Urothelium cell line (cell line): ENCODE measurements at places on chromosomes 16 and 17.

DNA sequence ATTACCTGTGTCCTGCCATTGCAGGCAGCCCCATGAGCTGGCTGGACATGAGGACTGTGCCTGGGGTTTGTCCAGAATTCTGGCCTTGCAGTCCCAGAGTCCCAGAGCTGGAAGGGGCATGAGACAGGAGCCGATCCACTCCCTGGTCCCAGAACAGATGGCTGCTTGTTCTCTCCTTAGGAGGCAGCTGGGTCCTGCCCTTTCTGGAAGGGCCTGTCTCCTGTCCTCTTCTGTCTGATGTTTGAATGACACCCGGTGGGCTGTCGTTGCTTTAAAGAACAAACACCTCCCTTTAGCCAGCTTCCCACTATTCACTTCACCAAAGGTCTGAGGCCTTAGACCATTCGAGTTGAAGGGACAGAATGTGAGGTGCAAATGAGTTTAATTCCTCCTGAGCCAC, 63.8 kb downstream of the RAP1GAP2 start:
- no peak for DNase-seq

DNA sequence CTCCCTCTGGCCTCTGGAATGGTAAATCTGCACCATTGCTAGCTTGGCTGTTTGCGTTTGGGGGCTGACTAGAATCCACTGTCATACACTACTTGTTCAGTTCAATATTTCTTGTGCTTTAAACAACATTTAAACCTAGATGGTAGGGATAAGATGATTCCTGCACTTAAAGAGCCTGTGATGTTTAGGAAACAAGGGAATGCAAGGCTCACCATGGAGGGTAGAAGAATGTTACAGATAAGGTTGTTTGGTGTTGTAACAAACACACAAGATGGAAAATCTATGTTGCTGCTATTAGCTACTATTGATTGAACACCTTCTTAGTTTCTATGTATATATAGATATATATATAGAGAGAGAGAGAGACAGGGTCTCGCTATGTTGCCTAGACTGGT, 31.4 kb downstream of the YPEL2 start:
- no peak for DNase-seq

DNA sequence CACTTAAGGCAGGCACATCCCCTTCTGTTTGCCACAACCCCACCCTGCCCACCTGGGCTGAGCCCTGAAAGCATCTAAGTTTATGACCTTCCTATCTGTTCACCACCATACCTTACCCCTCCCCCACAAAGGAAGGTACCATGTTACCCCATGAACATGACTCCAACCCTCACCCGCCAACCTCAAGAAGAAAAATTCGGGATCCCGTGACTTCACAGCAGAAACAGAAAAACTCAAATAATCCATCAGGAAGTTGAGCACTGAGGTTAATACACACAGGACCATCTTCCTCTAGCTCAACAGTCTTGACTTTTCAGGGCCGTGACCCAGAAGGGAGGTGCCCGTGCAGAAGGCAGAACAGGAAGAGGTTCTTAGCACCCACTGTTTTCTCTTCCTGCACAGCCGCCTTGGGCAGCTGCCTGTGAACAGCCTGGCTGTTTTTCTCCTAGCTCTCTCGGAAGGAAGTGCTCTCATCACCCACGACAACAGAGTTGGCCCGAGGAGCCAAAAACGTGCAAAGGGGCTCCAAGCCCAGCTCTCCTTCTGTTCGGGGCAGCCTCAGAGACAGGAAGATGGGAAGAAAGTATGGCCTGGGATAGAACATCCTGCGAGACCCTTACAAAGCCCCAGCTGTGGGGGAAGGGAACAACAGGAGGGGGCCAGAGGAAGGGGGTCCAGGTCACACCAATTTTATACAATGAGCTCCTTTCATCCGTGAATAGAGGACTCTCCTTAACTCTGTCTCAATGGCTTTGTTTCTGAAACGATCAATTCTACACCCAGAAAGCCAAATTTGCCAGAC, 101.1 kb downstream of the XYLT1 start:
- DNase-seq, result no peak

- DNase-seq, result no peak
These were observed 46.2 kb downstream of the XPO6 start for GRCh38 chr16:28165598-28165997.

DNA sequence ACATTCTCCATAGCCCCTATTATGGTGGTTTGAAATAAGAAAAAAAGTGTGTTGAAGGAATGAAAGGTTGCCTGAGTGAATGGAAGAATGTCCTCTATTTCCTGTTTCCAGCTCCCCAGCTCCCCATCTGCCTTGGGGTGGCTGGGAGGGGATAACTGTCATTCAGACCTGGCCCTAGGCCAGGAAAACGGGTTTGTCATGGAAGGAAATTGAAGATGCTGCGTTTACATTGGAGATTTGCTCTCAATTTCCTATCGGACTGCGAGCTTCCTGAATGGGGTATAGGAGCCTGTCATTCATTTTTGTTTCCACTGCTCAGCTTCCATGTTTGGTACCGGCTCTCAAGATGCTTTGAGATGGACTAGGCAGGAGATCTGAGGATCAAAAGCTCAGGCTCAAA, 2.2 kb upstream of the FZD2 start:
- no peak for DNase-seq

DNA sequence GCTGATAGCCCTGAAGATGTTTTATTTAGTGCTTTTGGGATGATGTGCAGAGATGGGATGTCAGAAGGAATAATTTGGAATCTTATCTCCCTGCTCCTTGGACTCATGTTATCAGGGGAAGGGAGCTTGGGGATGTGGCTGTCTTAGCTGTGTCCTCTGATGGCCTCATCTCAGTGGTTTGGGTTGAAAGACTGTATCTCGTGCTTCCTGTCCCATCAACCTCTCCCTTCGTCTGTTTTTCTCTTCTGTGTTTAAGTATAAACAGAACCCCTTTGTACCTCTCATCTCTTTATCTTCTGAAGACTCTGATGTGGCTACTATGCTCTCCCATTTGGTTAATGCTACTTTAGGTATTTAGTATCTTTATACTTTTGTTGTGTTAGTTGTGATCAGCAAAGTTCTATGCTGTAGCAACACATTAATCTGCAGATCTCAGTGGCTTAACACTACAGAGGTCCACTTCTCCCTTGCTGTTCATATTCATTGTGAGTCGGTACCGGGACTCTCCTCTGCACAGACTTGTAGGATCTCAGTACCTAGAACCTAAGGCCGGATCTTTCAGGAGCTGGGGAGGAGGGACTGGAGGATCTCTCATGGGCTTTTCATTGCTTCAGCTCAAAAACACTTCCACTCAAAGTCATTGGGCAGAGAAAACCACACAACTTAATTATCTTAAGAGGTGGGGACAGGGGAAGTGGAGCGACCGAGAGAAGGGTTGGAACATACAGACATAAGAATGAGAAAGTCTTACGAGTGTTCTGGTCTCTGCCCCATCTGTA, 28.8 kb downstream of the PRKCA start:
- DNase-seq, result no peak

DNA sequence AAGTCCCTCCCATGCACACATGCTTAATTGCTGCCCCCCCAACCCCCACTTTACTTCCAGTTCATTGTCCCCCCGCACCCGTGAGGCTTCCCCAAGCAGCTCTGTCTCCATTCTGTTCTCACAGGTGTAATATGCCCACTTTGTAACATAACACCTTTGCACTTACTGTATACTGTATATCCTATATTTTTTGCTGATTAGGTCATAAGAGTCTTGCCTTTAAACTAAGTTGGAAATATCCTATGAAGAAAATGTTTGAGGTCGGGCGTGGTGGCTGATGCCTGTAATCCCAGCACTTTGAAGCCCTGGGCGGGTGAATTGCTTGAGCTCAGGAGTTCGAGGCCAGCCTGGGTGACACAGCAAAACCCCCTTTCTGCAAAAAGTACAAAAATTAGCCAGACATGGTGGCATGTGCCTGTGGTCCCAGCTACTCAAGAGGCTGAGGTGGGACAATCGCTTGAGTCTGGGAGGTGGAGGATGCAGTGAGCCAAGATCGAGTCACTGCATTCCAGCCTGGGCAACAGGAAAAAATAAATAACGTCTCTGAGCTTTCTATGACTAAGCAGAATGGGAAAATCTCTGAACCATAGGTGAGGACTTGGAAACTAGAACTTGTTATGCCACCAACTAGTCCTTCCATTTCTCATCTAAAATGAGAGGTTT, 76.1 kb downstream of the TNRC6C start:
- no peak for DNase-seq

DNA sequence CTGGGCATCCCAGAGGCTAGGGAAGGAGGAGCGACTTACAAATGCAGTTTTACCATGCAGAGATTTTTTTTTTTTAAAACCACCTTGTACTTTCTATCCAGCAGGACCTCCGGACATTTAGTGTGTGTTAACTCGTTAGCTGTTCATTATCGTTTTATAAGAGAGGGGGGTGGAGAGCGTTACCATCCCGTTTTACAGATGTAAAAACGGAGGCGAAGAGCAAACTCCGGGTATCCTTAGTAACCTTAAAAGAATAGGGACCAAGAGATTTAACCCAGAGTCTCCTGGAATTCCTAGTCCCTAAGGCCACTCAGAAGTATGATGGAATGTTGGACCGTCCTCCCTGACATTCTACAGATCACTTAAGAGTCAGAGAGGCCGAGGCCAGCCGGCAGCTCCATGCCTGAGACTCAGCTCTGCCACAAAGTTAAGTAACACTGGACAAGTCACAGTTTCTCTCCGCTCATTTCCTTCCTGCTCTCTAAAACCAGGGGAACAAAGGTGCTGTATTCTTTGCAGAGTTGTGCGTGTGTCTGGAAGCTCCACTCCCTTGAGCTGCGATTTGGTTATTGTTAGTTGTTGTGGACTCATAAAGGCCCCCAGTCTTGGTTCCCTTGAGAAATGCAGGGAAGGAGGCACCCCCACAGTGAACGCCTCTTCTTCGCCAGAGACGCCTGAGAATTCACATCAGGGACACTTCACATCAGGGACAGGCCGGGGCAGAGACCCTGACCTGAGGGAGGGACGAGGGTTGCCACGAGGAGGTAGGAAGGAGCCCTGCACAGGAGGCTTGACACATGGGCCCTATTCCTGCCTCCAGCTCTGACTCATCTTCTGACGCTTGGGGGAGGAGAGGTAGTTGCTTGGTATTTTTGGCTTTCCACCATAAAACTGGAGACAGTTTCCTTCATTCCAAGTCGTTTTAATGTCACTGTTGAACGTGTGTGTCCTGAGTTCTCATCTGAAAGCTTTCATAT, 1.2 kb downstream of the DUSP14 start:
- DNase-seq, result peak; percentile 86

DNA sequence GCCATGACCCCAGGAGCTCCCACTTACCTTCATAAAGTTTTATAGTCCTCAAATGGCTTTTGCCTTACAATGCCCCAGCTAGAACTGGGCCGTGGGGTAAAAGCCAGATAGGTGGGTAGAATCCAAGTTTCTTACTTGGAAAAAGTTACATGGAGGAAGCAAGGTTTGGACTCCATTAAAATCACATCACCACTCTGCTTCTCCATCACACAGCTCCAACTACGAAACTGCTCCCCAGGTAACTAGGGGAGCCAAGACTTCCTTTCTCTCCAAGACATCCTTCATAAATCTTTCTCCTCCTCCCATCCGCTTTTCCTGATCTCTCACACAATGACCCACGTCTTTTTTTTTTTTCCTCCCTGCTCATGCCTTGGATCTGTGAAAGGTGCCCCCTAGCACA, 130.8 kb upstream of the RCVRN start:
- no peak for DNase-seq

- no peak for DNase-seq
These were observed 16.4 kb downstream of the RAD51D start for GRCh38 chr17:35103271-35103670.

DNA sequence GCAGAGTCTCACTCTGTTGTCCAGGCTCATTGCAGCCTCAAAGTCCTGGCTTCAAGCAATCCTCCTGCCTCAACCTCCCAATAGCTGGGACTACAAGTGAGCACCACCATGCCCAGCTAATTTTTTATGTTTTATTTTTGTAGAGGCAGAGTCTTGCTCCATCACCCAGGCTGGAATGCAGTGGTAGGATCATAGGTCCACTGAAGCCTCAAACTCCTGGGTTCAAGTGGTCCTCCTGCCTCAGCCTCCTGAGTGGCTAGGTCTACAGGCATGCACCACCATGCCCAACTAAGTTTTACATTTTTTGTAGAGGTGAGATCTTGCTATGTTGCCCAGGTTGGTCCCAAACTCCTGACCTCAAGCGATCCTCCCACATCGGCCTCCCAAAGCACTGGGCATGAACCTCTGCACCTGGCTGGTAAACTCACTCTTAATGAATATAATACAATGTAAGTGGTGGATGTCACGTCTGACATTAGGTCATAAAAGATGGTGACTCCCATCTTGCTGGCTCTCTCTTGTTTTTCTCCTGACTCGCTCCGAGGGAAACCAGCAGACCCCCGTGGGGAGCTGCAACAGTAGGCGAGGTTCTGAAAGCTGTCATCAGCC, 126.2 kb downstream of the IRX3 start:
- DNase-seq, result no peak

GRCh38 chr17:76027159-76027839, at the start of gene EVPL:
TSS of gene EVPL (minus strand) at chr17:76027306. CDS start at chr17:76027198, 108 bp downstream.
- DNase-seq, result no peak
